Activated CD4-positive, CD25-positive, alpha-beta regulatory T cell (primary cell): ENCODE measurements at places on chromosomes 16 and 17.

- no peak for DNase-seq
Observed at GRCh38 chr16:10646228-10646580, 48.5 kb downstream of the TEKT5 start.

- no peak for DNase-seq
Observed at GRCh38 chr17:79041723-79042420, 17.9 kb downstream of the C1QTNF1 start.

GRCh38 chr17:76083536-76084182 is 4.7 kb downstream of the ZACN start:
- DNase-seq = no peak

DNA sequence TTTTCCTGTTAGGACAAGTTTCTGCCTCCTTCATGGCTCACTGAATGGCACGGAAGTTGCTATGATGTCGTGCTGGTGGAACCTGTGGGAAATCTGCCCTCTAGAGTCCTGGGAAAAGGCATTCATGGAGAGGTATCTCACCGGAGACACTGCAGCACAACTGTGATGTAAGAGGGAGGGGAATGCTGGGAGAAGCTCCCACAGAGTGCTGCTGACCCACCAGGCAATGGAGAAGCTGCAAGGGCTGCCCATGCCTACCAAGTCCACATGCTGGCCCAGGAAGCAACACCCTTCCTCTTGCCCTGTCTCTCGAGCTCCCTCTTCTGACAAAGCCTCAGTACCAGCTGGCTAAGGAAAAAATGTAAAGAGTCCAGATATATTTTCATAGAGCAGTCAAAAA is 45.2 kb upstream of the SLC5A11 start:
- DNase-seq = no peak

GRCh38 chr17:17810895-17811248 is 25.9 kb downstream of the SREBF1 start:
- no peak for DNase-seq

- DNase-seq = no peak
Observed at GRCh38 chr17:3915995-3916696, at the start of gene P2RX1. Gene P2RX1 (minus strand): TSS chr17:3916465. CDS start chr17:3916225, 240 bp downstream.

GRCh38 chr16:85306071-85306792 is 194.0 kb upstream of the CIBAR2 start:
- peak; percentile 34 for DNase-seq

DNA sequence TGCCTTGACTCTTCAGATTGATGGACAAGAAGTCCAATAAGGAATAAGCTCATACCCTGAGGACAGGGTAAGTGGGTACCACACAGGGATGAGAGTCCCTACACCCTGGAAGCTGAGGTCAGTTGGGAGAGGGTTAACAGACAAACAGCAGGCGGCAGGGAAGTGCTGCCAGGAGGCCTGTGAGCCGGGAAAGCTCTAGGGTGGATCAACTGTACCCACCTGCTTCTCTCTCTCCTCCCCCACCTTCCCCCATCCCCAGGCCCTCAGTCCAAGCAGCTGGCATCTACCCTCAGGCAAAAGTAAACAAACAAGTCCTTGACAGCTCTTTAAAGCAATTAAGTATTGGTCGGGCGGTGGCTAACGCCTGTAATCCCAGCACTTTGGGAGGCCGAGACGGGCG is 20.7 kb upstream of the MYLK3 start:
- no peak for DNase-seq

DNA sequence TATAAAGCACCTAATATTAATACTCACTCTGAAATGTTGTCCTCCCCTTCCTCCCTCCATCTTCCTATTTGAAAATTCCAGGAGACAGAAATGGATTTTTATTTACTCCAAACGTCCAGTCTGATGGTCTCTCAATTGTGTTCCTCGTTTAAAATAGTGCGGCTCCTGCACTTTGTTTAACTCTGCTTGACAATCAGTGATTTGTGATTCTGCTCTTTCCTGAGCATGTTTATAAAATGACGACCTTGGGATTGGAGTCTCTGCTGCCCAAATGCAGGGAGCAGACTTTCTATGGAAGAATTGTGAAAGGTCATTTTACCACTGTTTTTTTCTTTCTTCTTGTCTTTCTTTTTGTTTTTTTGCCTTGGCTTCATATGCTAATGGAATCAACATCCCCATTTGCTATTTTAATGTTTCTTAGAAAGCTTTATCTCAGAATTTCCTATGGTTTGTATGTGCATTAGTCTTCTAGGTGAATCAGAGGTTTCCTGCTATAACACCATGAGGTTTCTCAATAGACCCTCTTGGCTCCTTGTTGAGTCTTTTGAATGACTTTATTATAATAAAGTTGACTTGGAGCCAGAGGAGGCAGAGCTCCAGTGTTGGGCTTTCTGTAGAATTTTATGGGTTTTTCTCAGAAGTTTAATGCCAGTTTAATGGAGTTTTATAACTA is 376.5 kb downstream of the CDH11 start:
- DNase-seq = no peak

DNA sequence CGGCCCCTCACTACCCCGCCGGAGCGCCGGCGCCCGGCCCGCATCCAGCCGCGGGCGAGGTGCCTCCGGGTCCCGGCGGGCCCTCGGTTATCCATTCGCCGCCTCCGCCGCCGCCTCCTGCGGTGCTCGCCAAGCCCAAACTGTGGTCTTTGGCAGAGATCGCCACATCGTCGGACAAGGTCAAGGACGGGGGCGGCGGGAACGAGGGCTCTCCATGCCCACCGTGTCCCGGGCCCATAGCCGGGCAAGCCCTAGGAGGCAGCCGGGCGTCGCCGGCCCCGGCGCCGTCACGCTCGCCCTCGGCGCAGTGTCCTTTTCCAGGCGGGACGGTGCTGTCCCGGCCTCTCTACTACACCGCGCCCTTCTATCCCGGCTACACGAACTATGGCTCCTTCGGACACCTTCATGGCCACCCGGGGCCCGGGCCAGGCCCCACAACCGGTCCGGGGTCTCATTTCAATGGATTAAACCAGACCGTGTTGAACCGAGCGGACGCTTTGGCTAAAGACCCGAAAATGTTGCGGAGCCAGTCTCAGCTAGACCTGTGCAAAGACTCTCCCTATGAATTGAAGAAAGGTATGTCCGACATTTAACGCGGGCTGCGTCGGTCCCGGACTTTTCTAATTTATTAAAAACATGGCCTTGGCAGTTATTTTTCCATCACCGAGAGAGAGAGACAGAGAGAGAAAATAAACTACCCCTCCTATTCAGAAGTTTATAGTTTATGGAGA is 2.8 kb downstream of the IRX5 start:
- no peak for DNase-seq

DNA sequence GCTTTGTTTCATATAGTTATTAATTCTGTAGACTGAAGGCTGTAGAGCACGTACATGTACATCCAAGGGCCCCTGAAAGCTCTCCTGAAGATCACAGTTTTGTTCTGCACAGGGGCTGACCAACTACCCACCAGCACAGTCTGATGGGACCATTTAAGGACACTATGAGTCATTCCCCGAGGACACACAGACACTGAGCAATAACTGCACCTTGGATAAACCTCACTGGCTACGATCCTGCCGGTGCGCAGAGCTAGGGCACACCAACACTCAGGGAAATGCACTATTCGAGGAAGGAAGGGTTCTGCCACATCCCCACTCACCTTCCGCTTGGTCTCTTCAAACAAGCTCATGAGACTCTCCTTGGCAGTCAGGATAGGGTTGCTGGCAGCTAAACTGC is 20.3 kb downstream of the SMG6 start:
- DNase-seq = no peak

- no peak for DNase-seq
Observed at GRCh38 chr17:80513892-80514291, 30.7 kb upstream of the RPTOR start.

DNA sequence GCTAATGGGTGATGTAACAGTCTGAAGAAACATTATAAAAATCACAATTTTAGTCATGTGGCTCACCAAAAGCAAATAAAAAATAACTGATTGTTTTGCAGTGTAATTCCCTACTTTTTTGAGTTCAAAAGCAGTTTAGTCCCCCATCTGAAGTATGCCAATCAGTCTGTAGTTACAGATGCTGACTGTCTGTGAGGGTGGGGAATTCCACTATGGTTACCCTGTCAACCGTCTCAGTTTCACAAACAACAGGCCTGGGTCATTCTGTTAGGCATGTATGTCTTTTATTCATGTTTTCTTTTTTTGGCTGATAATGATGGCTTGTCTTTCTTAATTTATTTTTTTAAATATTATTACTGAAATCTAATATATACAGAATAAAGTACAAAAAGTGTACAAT is 69.3 kb downstream of the STXBP4 start:
- DNase-seq = no peak

- no peak for DNase-seq
Observed at GRCh38 chr16:50445621-50446555, 77.1 kb upstream of the BRD7 start.

GRCh38 chr16:3879258-3879886 is 1.1 kb downstream of the CREBBP start:
- DNase-seq = no peak

GRCh38 chr17:40417258-40417608 is 463 bp downstream of the TOP2A start:
- no peak for DNase-seq

DNA sequence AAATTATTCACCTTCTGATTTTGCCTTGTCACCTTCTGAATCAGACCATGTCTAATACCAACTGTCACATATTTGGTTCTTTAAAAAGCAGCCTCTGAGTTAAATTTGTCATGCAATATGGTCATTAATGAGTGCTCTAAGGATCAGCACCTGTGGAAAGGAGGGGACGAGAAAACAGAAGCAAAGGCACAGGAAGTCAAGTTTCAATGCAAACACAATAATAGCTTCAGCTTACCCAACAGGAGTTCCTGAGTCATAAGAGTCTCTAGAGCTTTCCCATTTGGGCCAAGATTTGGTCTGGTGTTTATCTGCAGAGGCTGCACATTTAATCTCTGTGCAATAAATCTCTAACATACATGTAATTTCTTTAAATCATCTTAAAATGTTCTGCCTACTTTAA is 889.8 kb downstream of the CDH8 start:
- no peak for DNase-seq

DNA sequence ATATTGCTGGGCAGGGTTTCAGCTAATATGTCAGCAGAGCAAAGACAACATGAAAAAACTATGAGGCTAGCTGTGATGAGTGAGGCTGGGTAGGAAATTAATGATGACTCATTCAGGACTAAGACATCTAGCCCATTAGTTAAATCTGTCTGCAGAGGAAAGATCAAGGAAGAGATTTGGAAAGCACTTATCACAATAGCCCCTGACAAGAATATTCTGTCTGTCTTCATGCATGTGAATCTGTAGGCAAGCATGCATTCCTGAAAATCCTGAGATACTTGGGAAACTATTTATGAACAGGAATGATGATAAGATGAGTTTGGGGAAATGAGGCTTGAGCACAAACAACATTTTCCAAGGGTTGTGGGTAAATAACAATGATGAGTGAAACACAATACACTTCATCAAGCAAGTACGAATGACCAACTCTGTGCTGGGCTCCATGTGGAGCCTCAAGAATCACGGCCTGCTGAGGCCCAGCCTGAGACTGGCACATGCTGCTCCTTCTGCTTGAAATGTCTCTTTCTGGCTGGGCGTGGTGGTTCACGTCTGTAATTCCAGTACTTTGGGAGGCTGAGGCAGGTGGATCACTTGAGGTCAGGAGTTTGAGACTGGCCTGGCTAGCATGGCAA is 96.5 kb upstream of the ASIC2 start:
- DNase-seq = no peak

DNA sequence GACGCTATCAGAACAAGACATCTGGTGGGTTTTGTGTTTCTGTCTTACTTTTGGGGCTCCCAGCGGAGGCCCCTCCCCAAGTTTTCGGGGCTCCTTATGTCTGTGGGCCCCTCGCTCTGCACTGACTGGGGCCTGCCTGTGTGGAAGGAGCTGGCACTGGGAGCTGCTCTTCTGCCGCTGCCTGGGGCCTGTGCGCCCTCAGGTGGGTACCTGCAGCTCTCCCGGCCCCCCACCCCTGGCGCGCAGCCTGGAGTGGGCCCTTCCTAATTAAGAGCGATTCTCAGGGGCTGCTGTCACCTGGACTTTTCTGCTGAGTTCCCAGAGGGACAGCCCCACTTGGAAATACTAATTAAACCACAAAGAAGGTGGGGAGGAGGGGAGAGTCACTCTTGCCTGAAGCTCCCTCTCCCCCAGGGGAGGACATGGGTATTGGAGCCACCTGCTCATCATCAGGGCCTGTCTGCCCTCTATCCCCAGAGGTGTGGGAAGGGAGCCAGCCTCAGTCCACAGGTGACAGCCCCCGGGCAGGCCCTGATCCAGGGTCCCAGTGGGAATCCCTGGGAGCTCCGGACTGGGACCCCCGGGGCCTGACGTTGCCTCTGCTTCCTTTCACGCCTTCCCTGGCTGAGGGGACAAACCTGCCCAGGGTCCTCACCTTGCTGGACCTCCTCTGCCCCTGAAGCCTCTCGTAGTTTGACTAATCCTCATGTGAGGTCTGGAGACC is 36.5 kb downstream of the GSE1 start:
- no peak for DNase-seq

DNA sequence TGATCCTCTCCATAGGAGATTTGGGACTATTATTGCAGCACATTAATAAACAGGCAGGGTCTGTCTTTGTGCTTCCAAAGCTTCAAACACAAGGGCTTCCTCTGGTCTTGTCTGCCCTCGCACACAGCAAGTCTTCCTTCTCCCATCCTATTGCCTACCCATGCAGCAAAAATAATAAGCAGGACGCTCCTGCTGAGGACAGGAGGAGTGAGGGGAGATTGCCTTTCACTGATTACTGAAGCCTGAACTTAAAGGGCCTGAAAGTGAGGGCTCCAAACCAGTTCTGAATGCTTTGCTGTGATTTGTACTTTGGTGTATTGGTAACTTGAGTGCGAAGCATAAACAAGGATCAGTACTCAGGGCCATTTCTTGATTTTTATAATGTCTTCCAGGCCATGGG is 197.6 kb upstream of the XYLT1 start:
- no peak for DNase-seq

DNA sequence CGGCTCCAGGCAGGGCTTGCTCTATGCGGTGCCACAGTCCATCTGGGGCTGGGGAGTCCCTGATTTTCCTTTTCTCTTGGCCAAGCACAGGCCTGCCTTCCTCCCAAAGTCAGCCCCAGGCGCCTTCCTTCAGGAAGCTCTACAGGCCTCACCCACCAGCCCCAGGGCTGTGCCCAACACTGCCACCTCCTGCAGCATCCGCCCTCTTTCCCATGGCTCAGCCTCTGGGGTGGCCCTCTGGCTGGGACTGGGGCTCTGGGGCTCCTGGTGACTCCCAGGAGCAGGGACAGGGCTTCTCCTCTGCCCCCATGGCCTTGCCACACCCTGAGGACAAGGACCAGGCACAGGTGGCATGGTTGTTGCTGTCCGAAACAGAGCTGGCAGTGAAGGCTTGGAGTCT is 817 bp downstream of the ITGB4 start:
- no peak for DNase-seq

GRCh38 chr16:54466233-54466632 is 179.6 kb upstream of the IRX3 start:
- DNase-seq = no peak

- no peak for DNase-seq
Observed at GRCh38 chr17:61583242-61583641, 7.8 kb downstream of the NACA2 start.

- DNase-seq = no peak
Observed at GRCh38 chr17:59616253-59616920, 3.3 kb upstream of the CLTC start.
